ENCODE measurements at places on chromosomes 13 and 19.

GRCh38 chr13:21641629-21642028 lies 29.2 kb upstream of the FGF9 start:
- no peak for DNase-seq

- no peak for DNase-seq
These were observed 8.8 kb downstream of the FZR1 start for GRCh38 chr19:3514930-3515329.

GRCh38 chr13:83297586-83298290 lies 584.5 kb downstream of the SLITRK1 start:
- no peak for DNase-seq

- DNase-seq = no peak
These were observed 600 bp downstream of the UBE2S start for GRCh38 chr19:55406826-55407549.

DNA sequence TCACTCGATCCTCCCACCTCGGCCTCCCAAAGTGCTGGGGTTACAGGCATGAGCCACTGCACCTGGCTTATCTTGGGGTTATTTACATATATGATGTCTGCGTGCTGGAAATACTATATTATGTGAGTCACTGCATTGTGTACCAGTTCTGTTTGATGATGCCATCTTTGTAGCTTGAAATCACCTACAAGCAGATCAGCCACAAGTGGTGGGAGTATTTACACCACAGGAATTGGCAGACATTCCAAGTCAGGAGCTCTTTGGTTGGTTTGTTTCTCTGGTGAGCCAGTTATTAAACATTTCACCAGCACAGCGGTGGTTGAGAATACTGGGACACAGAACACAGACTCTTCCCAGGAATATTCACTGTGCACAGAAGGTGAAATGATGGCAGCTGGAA lies 4.5 kb upstream of the TIMM44 start:
- DNase-seq = no peak

GRCh38 chr13:109465148-109465547 lies 321.2 kb downstream of the IRS2 start:
- DNase-seq = no peak

GRCh38 chr13:22451327-22451741 lies 729.4 kb upstream of the SGCG start:
- peak; percentile 20 for DNase-seq

- no peak for DNase-seq
These were observed 42.0 kb upstream of the IPO5 start for GRCh38 chr13:97911311-97912138.

DNA sequence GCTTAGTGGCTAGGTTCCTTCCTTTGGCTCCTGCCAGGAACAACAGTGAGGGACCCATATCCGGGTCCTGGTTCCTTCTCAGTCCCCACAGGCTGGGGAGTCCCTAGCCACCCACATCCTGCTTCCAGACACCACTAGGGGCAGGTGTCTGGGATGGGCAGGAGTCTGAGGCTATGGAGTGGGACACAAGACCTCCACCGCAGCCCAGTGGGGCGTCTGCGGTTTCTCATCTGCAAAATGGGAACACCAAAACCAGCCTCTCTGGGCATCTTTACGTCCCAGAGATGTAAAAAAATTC lies 879 bp upstream of the FCGBP start:
- no peak for DNase-seq

- DNase-seq = no peak
These were observed 321.1 kb upstream of the EDNRB start for GRCh38 chr13:78239714-78240113.

DNA sequence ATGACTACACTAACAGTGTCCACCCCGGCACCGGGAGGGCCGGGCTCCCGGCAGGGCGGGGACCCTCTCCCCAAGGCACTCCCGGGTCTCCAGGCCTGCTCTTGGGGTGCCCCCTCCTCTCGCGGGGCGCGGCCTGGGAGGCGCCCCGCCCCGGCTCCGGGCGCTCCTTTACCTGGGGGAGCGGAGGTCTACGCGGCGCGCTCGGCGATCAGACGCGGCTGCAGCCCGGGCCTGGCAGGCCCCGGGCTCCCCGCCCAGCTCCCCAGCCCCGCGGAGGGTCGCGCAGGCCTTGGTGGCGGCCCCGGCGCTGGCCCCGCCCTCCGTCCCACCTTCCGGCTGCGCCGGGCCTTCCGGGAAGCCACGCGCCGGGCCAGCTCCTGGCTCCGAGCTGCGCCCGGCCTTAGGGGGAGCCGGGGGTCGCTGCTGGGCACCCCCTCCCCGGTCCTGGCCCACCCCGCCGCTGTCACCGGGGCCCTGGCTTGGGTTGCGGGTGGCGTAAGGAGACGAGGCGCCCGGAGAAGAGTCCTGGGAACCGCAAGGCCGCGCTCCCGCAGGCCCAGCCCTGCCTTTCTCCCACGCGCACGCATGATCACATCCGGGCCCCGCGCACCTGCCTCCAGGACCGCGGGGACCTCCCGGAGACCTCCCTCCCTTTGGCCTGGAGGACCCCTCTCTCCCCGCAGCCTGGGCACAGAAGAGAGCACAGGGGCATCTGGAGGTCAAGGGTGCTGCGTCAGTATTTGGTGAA lies at the start of gene C19orf12:
Gene C19orf12, minus strand, starts transcription at position 309 of the 748 bp plus-strand sequence. CDS start 6,848 bp downstream, outside the sequence.
- peak; percentile 46 for DNase-seq

Data from NCI-H1048 (cell line).